Prostate gland (tissue), 2 donors: ENCODE measurements at places on chromosomes 13 and 19. TPM values are rescaled to one million over a fixed set of nuclear protein-coding genes. Genes with fewer than 3 reads are reported as not detected.

GRCh38 chr13:97786510-97786909, 167.0 kb upstream of the IPO5 start:
- H3K4me1 ChIP-seq: no peaks in the 10 kb centered on the region
- H3K27me3 ChIP-seq: no peaks in the 10 kb centered on the region
- H3K27ac ChIP-seq: no peak overlapping the region
- no peaks in the 10 kb centered on the region for H3K36me3 ChIP-seq

- H3K27ac ChIP-seq: no peak overlapping the region
- no peaks in the 10 kb centered on the region for H3K36me3 ChIP-seq
- no peak overlapping the region for H3K4me3 ChIP-seq
- H3K4me1 ChIP-seq: no peaks in the 10 kb centered on the region
- H3K27me3 ChIP-seq: no peaks in the 10 kb centered on the region
Observed at GRCh38 chr19:35657904-35658700, 8.2 kb upstream of the UPK1A start.

DNA sequence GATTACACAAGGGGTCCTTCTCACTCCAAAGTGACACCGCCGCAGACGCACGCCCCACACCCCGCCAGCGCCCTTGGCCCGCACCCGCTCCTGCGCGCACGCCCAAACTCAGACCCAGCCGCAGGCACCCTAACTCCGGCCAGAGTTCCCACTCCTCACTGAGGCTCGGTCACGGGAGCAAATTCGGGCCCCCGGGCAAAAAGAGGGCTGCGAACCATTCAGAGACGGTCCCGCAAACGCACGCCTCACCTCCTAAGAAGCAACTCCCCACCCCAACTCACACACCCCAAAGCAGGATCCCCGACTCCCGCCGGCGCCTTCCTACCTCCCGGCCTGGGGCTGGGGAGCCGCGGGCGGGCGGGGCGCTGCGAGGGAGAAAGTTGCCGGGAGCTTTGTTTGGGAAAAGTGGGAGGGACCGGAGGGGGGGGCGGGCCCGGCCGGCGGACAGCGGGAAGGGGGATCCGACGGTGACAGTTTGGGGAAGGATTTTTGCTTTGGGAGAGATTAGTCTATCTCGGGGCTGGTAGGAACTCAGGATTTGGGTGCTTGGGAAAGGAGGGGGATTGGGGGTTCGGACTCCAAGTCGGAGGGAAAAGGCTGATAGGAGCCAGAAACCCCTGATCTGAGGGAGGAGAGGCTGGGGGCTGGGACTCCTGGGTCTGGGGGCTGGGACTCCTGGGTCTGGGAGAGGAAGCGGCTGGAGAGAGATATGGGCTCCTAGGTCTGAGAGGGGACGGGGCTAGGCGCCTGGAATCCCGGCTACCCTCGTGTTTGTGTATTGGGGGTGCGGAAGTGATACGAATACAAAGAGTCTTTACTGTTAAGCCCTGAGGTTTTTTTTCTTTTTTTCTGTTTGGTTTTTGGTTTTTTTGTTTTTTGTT, at the start of gene TEAD2:
TEAD2 (minus strand) TSS at position 369 of the 881 bp plus-strand sequence. CDS start 2,341 bp downstream, outside the sequence.
- H3K36me3 ChIP-seq: no peaks in the 10 kb centered on the region
- DNase-seq: peak; percentile 55

Gene PSG1
- total RNA-seq: not detected

- no peaks in the 10 kb centered on the region for H3K36me3 ChIP-seq
- no peaks in the 10 kb centered on the region for H3K27me3 ChIP-seq
- DNase-seq: no peak
- H3K4me1 ChIP-seq: no peaks in the 10 kb centered on the region
- peak overlapping the region; percentile 55 for H3K27ac ChIP-seq
Observed at GRCh38 chr13:33206425-33206824, 79.1 kb downstream of the STARD13 start.

- H3K36me3 ChIP-seq: no peaks in the 10 kb centered on the region
- peak overlapping the region; percentile 52 for H3K27ac ChIP-seq
- no peak for DNase-seq
- H3K27me3 ChIP-seq: no peaks in the 10 kb centered on the region
- H3K4me3 ChIP-seq: no peak overlapping the region
Observed at GRCh38 chr19:1858412-1859081, 4.8 kb downstream of the KLF16 start.

DNA sequence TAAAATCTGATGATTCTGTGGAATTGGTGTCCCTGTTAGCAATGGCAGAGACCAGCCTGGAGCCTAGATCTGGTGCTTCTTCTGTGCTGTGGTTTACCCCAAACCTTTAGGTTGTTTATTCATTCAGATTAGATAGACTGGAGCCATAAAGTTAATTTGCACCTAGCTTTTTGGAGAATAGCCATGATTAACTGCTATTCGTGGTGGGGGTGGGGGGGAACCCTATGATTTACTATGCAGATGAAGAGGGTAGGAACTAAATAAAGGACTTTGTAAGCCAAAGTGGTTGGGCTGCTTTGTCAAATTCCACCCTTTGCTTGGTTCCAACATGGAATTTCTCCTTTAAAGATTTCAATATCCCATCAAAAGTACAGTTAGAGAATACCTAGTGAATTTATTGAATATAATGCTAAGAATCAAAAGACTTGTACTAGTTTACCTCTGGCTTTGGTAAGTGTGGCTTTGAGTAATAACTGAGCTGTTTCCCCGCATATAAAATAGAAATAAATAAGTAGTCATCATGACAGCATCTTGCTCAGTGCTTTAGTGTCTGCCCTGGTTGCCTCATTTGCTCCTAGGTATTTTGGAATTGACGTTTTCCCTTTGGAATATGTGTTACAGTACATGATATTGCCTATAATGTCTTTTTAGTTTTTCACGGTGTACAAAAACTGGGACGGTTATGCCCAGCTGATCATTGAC, 27.6 kb downstream of the SKA3 start:
- H3K36me3 ChIP-seq: no peaks in the 10 kb centered on the region
- H3K4me1 ChIP-seq: no peaks in the 10 kb centered on the region
- DNase-seq: no peak

- no peak overlapping the region for H3K27ac ChIP-seq
- H3K4me3 ChIP-seq: no peak overlapping the region
- H3K36me3 ChIP-seq: no peaks in the 10 kb centered on the region
- H3K4me1 ChIP-seq: no peaks in the 10 kb centered on the region
- H3K27me3 ChIP-seq: no peaks in the 10 kb centered on the region
Observed at GRCh38 chr19:7152568-7152967, 83.1 kb downstream of the ZNF557 start.

Gene CXCL17
- 4.8 TPM for total RNA-seq

Gene PLA2G4C
- 11.0 TPM for total RNA-seq

Gene NR2C2AP
- total RNA-seq: 12.8 TPM

GRCh38 chr13:43694146-43694664, 92.6 kb downstream of the ENOX1 start:
- no peaks in the 10 kb centered on the region for H3K27me3 ChIP-seq
- no peaks in the 10 kb centered on the region for H3K4me1 ChIP-seq
- H3K27ac ChIP-seq: no peak overlapping the region
- no peaks in the 10 kb centered on the region for H3K36me3 ChIP-seq
- no peak overlapping the region for H3K4me3 ChIP-seq

Gene CALR3
- total RNA-seq: 0.91 TPM

GRCh38 chr19:41356984-41357739, 3.4 kb upstream of the TGFB1 start:
- no peak for DNase-seq
- no peaks in the 10 kb centered on the region for H3K27me3 ChIP-seq
- H3K36me3 ChIP-seq: no peaks in the 10 kb centered on the region
- H3K27ac ChIP-seq: no peak overlapping the region
- H3K4me3 ChIP-seq: no peak overlapping the region

DNA sequence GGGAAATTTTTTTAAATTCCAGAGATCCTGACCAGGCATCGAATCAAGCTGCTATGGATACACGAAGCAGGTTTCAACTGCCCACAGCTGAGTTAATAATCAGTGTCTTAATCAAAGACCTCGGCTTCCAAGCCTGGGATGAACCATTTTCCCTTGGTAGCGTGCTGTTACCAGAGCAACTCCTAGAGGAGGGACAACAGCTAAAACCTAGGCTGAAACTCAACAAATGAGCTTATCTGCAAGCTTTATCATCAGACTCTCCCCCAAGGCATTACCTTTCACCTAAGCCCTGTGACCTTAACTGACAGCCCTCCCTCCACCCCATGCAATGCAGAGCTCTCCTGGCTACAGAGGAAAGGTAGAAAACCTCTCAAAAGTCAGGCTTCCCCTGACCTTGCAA, 39.7 kb downstream of the RCBTB1 start:
- DNase-seq: no peak
- H3K27me3 ChIP-seq: no peaks in the 10 kb centered on the region
- no peaks in the 10 kb centered on the region for H3K4me1 ChIP-seq
- H3K36me3 ChIP-seq: no peaks in the 10 kb centered on the region

Gene VSIG10L
- total RNA-seq: 9.9 TPM

DNA sequence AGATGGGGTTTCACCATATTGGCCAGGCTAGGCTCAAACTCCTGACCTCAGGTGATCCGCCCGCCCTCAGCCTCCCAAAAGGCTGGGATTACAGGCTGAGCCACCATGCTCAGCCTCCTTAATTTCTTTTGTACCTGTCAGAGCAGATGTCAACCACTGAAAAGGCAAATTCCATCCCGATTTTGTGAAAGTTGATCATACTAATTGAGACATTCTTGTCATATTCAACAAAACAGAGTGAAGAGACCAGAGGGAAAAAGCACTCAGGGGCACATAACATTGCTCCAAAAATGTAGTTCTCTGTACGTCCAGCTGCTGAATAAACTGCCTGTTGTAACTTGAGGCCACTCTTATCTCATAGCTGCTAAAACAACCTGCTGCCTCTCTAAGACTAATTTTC, 27.4 kb upstream of the PSPC1 start:
- H3K27ac ChIP-seq: no peak overlapping the region
- no peaks in the 10 kb centered on the region for H3K4me1 ChIP-seq
- no peak overlapping the region for H3K4me3 ChIP-seq
- no peak for DNase-seq
- no peaks in the 10 kb centered on the region for H3K27me3 ChIP-seq

- H3K27me3 ChIP-seq: no peaks in the 10 kb centered on the region
- no peak for DNase-seq
- H3K4me1 ChIP-seq: no peaks in the 10 kb centered on the region
- H3K36me3 ChIP-seq: no peaks in the 10 kb centered on the region
Observed at GRCh38 chr13:33318037-33318436, 32.5 kb upstream of the STARD13 start.

Gene TMEM86B
- total RNA-seq: 1.5 TPM

Gene PLK5
- not detected for total RNA-seq

- H3K4me3 ChIP-seq: no peak overlapping the region
- H3K36me3 ChIP-seq: no peaks in the 10 kb centered on the region
- H3K27me3 ChIP-seq: no peaks in the 10 kb centered on the region
- H3K4me1 ChIP-seq: peaks cover 2% of the 10 kb centered on the region
Observed at GRCh38 chr13:77300176-77301037, 26.5 kb downstream of the MYCBP2 start.

- H3K36me3 ChIP-seq: no peaks in the 10 kb centered on the region
- no peak overlapping the region for H3K27ac ChIP-seq
- no peaks in the 10 kb centered on the region for H3K4me1 ChIP-seq
- no peak for DNase-seq
Observed at GRCh38 chr13:100301418-100301817, 212.5 kb downstream of the PCCA start.

DNA sequence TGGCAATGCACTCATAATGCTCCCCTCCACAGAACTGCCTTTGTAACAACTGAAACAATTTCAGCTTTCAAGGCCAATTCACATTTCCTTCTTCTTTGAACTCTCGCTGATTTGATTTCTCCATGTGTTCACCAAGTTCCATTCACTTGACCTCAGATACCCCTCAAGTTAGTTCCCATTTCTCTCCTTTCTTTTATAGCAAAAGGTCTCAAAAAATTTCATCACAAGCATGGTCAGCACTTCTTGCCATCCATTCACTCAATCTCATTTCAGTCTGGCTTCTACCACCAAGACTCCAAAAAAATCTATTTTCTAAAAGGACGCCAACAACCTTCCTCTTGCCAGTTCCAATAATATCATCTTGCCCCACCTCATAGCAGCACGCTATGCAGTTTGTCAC, 135.7 kb downstream of the DIAPH3 start:
- DNase-seq: no peak
- H3K27ac ChIP-seq: no peak overlapping the region
- no peaks in the 10 kb centered on the region for H3K27me3 ChIP-seq
- H3K4me1 ChIP-seq: no peaks in the 10 kb centered on the region
- H3K36me3 ChIP-seq: no peaks in the 10 kb centered on the region
- no peak overlapping the region for H3K4me3 ChIP-seq

Gene WDR88
- total RNA-seq: not detected

Gene MCEMP1
- not detected for total RNA-seq

Gene RAB3D
- total RNA-seq: 33.9 TPM

Gene LILRB4
- total RNA-seq: 5.7 TPM

DNA sequence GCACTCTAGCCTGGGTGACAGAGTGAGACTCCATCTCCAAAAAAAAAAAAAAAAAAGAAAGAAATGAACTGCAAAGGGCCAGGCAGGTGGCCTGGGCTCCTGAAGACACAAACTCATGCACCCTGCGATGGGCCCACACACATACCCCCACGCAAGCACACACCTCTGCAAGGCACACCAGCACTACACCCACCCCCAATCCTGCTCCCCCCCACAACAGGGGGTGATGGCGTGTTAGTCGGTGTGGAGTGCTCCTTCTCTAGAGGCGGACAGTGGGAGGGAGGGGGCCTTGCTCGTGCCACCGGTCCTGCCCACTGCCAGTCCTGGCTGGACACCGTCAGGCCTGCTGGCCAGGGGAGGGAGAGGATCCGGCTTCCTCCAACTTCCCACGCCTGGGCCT, 1.6 kb upstream of the SLC8A2 start:
- H3K4me1 ChIP-seq: no peaks in the 10 kb centered on the region
- no peak overlapping the region for H3K27ac ChIP-seq
- H3K27me3 ChIP-seq: peaks cover 2% of the 10 kb centered on the region
- DNase-seq: no peak
- no peaks in the 10 kb centered on the region for H3K36me3 ChIP-seq
- no peak overlapping the region for H3K4me3 ChIP-seq

DNA sequence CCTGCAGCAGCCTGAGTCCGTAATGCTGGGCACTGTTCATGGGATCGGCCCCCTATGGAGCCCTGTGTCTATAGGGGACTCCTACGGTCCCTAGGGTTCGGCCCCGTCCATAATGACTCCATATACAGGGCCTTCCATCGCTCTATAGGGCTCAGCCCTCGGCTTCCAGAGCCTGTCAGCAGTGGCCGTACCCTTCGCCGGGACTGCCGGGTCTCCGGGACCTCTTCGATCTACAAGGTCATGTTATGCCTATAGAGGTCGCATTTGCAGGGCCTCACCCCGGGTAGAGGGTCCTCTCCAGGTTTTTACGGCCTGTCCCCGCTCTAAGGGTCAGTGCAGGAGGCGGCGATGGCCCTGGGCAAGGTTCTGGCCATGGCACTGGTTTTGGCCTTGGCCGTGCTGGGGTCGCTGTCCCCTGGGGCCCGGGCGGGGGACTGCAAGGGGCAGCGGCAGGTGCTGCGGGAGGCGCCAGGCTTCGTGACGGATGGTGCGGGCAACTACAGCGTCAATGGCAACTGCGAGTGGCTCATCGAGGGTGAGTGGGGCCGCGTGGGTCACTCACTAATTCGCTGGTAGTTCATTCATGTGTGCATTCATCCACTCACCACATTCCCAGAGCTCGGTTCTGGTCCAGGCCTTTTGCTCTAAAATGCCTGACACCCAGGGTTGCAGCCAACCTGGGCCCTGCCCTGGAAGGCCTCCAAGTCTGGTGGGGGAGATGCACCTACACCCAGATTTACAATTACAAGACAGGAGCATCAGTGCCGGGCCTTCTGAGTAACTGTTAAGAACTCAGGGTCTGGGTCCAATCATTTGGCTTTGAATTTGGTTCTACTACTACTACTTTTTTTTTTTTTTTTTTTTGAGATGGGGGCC, 699 bp downstream of the MEGF8 start:
- no peak for DNase-seq
- H3K4me1 ChIP-seq: peaks cover 12% of the 10 kb centered on the region
- no peaks in the 10 kb centered on the region for H3K36me3 ChIP-seq
- peaks cover 5% of the 10 kb centered on the region for H3K27me3 ChIP-seq
